ENCODE measurements at places on chromosomes 13 and 19.

DNA sequence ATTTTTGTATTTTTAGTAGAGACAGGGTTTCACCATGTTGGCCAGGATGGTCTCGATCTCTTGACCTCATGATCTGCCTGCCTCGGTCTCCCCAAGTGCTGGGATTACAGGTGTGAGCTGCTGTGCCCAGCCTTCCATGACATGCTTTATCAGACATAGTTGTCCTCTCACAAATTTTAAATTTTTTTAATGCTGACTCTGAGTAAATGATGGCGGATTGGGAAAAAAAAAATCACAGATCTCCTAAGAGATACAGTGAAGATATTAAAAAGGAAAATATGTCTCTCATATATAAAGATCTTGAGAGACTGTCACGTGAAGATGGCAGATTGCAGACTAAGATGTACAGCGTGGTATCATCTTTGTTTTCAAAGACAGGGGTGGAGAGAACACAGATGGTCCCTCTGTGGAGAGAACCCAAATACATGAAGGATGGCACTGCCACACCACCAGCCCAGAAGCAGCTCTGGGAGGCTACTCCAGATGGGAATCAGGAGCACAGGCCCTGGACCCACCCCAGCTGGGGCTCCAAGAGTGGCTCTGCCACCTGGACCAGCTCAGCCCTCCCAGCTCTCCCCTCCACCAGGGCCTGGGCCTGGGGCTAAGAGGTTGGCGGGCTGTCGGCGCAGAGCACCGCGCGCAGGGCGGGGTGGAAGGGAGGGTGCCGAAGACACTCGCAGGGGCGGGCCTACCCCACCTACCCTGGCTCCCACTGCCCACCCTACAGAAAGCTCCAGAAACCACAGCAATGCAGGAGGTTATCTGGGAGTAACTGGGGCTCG lies 20.0 kb upstream of the CCNP start:
- DNase-seq = no peak

DNA sequence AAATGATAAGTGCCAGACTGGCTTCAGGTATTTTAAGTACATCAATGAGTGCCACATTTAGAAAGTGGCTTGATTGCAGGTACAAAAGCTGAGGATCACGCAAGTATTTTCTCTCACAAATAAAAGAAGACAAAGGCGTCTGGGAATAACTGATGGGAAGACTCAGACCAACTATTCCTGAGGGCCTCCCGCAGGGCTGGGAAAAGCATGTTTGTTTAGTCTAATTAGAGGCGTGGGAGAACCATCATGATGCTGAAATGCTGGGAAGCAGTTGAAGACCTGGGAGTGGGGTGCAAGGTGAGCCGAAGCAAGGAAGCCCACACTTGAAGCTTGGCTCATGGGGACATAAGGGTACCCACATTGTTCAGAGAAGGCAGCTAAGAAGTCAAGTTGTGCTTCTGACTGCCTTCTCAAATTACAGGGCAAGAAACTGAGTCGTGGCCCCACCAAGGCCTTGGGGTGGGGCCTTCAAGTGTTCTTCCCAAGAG lies 536.0 kb downstream of the MYO16 start:
- DNase-seq = no peak

GRCh38 chr19:46303691-46304397 lies 7.0 kb downstream of the HIF3A start:
- no peak for DNase-seq

- no peak for DNase-seq
Measured at GRCh38 chr19:33052352-33052972, 12.2 kb downstream of the RHPN2 start.

GRCh38 chr19:49097453-49098288 lies 12.4 kb downstream of the SNRNP70 start:
- no peak for DNase-seq

DNA sequence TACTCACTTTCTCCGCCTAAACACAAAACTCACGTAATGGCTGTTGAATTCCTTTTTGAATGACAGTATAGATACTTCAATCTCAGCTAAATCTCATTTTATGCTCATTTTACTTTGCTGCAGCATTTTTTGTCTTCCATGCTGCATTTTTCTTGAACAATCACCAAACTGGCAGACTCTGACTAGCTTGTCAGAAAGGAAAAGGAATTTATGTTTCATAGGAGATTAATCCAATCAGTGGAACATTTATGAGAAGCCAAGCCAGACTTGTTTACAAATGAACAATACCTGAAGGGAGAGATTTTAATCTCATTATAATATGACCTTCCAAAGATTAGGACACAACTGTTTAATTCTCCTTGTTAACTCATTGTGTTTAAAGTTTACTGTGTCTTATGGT lies 1044.3 kb downstream of the DIAPH3 start:
- DNase-seq = no peak

GRCh38 chr13:39818953-39819352 lies 163.5 kb downstream of the COG6 start:
- no peak for DNase-seq

DNA sequence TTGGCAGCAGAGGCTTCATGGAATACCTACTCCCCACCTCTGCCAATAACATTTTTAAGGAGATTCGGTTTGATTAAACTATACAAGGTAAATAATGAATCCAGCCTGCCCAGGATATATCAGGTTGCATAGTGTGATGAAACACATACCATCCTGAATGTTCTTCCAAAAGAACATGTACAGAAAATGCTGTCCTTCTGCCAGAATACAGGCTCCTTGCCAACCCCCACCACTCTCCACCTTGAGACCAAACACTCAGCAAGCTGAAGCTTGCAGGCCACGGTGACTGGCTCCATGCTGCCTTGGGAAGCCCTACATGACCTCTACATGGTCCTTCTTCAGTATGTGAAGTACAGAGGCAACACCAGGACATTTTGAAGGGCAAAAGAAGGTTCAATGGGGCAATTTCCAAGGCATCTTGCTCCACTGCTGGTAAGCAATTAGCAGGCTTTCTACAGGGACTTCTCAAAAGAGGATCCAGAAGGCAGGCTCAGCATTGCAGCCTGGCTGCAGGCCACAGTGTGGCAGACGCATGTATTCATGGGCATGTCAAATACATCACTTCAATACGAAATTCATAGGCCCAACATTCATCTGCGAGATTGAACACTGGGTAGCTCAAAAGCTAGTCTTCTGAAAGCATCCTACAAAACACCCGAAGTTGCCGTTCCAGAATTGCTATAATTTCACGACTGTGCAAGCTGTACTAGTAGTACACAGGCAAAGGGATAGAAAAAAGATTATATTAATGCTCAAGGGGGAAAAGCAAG lies 62.4 kb upstream of the SERP2 start:
- no peak for DNase-seq

GRCh38 chr13:100899720-100900316 lies 225.2 kb upstream of the TMTC4 start:
- DNase-seq = no peak

GRCh38 chr19:43596842-43597461 lies 557 bp downstream of the ZNF576 start:
- no peak for DNase-seq

DNA sequence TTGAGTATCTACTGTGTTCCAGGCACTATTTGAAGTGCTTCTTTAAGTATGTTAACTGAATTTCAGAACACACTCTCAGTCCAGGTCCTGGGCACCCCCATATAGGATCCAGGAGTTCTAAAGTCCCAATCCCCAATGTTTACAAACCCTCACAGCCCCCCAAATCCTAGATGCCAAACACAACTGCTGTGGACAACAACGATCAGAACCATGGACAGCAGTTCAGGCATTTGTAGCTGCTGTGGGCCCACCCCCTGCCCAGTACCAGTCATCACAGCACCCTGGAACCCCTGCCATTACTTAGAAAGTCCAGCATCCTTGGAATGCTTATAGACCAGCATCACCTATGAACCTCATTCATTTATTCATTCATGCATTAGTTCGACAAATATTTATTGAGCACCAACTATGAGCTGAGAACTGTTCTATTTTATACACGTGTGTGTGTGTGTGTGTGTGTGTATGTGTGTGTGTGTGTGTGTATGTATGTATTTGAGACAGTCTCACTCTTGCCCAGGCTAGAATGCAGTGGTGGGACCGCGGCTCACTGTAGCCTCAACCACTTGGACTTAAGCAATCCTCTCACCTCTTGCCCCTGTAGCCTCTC lies 19.3 kb upstream of the SDHAF1 start:
- DNase-seq = no peak

DNA sequence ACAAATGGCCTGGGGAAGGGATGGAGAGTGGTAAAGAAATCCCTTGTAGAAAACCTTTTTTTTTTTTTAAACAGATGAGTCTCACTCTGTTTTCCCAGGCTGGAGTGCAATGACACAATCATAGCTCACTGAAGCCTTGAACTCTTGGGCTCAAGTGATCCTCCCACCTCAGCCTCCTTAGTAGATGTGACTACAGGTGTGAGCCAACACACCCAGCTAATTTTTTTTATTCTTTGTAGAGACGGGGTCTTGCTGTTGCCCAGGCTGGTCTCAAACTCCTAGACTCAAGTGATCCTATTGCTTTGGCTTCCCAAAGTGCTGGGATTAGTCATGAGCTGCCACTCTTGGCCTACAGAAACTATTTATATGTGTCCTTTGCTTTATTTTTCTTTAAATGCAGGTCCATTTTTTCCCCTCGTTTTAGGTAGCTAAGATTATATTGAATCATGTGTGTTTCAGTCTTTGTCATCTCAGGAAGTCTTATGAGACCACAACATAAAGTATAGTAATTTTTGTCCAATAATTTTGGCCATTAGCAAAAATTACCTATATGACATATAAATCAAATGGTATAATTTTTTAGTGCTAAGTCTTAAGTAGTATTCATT lies 10.5 kb downstream of the LPAR6 start:
- no peak for DNase-seq

- DNase-seq = no peak
Measured at GRCh38 chr19:33691030-33691427, 69.3 kb downstream of the CHST8 start.

DNA sequence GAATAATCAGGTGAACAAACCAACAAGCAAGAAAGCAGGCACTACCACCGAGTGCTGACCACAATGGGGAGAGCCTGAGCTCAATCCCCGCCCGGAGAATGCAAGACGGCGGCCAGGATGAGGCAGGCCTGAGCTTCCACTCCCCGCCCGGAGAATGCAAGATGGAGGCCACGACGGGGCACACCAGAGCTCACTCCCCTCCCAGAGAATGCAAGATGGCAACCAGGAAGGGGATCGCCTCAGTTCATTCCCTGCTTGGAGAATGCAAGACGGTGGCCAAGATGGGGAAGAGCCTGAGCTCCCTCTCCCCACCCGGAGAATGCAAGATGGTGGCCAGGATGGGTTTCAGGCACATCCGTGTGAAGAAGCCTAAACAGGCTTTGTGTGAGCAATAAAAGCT lies 24.7 kb upstream of the MIER2 start:
- no peak for DNase-seq
